Foreskin fibroblast (primary cell): ENCODE measurements at places on chromosomes 7 and 10.

DNA sequence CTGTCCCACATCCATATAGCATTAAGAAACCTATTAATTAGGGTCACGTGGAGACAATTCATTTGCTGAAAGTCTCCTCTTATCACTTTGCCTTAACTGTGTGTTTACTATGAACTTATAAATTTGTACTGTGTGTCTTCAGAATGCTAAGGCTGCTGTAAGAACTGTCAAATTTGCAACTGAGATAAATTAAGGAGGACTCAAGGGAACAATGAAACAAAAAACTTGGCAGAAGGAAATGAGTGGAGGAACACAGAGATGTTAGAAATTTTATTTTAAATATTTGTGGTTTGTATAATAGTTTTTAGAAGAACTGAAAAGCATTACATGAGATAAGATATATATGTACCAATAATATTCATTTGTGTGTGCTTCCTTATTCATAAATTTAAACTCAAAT lies 1005.3 kb upstream of the SORCS1 start:
- DNase-seq, result no peak

DNA sequence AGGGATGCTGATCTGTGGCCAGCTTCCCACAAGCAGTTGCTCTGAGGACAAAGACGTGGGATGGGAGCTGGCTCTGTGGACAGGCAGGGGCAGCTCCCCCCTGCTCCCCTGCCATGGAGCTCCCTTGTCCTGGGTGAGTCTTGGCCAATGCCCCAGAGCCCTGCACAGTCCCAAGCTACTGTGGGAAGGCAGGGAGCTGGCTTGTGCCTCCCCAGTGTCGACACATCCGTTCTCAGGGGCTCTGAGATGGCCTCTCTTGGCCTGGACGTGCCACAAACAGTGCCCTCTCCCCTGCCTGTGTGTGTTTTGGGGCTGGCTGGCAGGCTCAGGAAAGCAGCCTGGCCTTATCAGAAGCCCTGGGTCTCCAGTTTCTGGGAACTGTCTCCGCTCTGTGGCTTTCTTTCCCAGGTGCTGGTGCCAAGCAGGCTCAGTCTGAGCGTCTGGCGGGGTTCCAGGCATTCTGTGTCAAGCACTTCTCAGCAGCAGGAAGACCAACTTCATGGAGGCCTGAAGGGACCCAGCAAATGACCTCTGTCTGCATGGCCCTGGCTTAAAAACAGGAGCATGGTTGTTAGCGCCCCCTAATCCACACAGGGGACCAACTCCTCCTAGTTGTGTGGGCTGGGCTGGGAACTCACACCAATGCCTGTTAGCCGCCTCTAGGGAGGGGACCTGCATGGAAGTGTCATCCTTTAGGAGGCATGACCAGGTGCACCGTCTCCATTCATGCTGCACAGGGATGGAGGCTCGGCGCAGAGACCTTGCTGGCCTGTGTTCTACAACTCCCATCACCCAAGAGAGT lies 375.2 kb downstream of the RPS24 start:
- no peak for DNase-seq

- DNase-seq, result no peak
Observed at GRCh38 chr10:15630353-15630752, 89.4 kb downstream of the ITGA8 start.

DNA sequence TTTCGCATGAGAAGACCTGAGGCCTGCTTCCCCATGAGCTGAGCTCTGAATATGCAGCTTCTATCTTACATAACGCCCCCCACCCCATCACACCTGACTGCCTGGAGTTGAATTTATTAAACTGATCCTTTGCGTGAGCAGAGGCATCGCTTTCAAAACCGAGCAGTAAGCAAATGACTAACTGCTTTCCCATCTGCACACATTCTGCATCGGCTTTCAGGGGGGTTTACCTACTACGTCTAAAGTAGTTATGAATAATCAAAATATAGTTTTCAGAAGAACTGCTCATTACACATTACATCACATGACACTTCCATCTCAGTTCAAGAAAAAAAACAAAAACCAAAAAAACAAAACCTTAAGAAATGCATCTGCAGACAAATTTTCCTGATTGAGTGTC lies 54.7 kb upstream of the EGR2 start:
- DNase-seq, result no peak

GRCh38 chr7:116210345-116211005 lies at the start of gene TES:
TES (plus strand) TSS chr7:116210539; CDS start chr7:116210708, 169 bp downstream.
- DNase-seq, result no peak

GRCh38 chr10:86848747-86849146 lies 92.3 kb downstream of the BMPR1A start:
- no peak for DNase-seq

DNA sequence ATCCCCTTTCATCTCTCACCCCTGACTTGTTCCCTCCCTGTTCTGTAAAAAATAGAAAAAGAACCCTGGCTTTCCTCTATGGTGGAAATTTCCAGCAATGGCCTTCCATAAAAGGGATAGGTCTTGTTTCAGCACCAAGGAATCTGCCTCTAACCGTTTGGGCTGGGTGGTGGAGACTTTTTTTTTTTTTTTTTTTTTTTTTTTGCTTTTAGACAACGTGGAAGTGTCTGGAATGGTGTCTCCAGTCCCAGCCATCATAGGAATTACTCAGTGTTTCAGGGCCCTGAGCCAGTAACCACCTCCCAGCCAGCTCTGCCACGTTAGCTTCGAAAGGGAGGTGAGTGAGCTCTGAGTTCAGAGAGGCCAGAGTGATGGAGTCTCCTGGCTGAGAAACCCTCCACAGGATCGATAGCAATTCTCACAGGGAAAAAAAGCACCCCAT lies 97.3 kb upstream of the COL1A2 start:
- DNase-seq, result peak; percentile 97

DNA sequence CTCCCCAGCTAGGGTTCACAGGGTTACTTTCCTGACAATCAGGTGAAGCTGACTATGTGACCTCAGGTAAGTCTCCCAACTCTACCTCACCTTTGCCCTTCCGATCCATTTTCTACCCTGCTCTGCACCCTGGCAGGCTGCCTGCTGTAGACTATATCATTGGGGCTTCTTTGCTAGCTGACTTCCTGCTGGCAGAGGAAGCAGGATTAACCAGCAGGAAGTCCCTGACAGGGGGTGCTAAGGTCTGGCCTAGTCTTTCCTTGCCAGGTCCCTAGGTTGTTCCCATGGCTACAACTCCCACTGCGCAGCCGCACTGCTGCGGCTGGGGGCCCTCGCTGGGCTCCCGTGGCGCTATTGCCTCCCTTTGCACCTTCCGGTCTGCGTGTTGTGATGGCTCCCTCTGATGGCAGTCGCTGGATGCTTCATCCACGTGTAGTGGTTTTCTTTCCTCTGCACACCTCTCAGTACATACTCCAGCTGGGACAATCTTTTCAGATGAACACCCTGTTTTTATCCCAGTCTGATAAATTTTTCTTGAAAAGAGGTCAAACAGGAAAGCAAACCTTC lies 365.9 kb downstream of the REEP3 start:
- DNase-seq, result no peak

DNA sequence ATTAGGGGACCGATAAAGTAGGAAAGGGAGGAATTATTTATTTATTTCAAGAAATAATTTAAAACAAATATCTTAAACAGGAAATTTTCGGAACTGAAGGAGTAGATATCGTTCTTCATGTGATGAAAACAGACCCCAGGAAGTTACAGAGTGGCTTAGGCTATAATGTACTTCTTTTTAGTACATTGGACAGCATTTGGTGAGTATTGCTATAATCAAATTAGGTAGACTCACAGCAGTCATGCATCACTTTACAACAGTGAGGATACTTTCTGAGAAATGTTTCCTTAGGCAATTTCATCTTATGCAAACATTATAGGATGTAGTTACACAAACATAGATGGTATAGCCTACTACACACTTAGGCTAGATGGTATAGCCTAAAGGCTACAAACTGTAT lies 33.0 kb downstream of the FAM237B start:
- no peak for DNase-seq

GRCh38 chr10:71368643-71369042 lies 28.1 kb upstream of the CDH23 start:
- DNase-seq, result no peak

- no peak for DNase-seq
Observed at GRCh38 chr10:105681051-105681450, 1040.0 kb downstream of the SORCS3 start.

DNA sequence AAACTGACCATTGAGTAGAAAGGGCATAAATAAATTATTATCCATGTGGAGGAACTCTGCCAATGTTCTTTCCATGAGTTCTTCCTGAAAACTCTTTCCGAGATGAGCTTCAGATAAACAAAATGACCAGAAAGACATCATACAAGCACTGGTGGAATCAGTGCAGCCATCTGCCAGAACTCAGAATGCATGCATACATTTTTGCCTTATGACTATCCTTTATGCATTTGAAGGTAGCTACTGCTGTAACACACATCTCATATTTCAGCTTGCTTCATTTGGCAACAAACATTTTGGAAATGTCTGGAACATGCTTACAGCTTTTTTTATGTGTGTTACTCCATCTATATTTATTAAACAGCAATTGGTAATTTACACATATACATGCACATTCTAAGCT lies 448.9 kb downstream of the PLXDC2 start:
- no peak for DNase-seq

- no peak for DNase-seq
Observed at GRCh38 chr7:80240265-80241025, 105.8 kb downstream of the GNAI1 start.

- peak; percentile 99 for DNase-seq
Observed at GRCh38 chr7:1536743-1537534, 6.4 kb downstream of the MAFK start.

GRCh38 chr7:68720697-68721096 lies 877.6 kb upstream of the AUTS2 start:
- DNase-seq, result no peak

DNA sequence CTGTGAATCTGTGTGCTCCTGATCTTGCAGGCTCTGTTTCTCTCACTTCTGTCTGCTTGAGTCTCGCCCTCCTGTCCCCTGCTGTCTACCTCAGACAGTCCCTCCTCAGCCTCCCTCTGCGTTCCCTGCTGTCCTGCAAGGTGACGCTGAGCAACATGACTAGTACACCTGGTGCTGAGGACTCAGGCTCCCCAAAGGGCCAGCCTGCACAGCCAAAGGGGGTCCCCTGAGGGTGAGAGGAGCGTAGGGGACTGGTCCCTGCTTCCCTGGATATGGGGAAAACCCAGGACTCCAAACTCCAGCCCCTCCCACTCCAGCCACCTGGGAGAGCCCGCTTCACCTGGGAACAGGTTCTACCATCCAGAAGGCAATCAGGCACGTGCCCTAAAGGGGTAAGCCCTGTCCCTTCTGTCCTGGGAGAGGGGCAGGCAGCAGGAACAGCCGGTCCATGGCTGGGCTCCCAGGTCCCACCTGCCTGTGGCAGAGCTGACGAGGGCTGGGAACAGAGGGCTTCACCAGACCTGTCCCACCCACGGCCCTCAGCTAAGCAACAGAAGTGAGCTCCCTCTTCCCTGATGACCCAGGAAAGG lies 156.5 kb downstream of the UBE2H start:
- DNase-seq, result no peak

DNA sequence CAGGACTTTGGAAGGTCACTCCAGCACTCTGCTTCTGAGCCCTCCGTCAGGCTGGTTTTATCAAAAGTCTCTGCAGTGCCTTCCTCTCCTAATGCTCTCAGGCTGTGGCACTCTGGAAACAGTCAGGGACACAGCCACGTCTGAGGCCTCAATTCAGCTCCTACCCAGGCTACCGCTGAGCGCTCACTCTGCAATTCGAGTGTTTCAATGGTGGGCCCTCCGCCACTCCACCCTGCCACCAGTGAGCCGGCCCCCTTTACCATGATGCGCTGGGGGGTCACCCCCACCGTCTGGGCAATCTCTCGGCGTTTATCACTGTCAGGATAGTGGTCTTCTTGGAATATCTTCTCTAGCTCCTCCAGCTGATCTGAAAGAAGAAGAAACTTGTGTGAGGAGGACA lies 3.5 kb downstream of the NOBOX start:
- DNase-seq, result no peak

GRCh38 chr10:127802531-127803095 lies 65.6 kb downstream of the FOXI2 start:
- DNase-seq, result no peak

DNA sequence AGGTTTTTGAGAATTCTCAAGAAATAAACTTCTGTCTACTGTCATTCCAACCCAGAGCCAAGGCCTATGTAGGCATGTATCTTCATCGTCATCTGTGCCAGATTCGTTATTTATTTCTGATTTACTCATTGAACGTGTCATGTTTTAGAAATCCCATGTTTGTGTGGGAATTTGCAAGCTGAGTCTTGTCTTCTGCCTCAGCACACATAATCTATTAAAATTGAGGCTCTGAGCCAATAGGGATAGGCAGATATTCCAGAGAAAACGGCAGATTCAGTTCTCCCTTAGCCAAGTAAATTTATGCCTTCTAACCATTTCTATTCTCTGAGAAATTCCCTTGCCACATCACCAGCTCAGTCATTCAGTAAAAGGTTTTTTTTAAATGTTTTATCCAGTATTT lies 444.6 kb downstream of the REEP3 start:
- no peak for DNase-seq

DNA sequence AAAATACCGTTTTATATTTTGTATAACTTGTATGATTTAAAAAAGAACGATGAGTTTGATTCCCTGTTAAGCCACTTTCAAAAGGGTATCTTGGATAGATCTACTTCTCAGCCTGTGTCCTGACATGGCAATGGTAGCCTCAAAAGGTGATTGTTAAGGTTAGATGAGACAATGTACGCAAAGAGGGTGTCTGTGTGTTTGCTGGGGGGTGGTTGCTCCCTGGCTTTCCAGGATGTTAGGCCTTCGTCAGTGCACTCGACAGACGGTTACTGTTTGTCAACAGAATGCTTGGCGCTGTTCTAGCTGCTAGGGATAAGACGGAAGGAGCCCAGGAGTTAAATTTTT lies 90.3 kb downstream of the NEURL1 start:
- DNase-seq, result no peak

DNA sequence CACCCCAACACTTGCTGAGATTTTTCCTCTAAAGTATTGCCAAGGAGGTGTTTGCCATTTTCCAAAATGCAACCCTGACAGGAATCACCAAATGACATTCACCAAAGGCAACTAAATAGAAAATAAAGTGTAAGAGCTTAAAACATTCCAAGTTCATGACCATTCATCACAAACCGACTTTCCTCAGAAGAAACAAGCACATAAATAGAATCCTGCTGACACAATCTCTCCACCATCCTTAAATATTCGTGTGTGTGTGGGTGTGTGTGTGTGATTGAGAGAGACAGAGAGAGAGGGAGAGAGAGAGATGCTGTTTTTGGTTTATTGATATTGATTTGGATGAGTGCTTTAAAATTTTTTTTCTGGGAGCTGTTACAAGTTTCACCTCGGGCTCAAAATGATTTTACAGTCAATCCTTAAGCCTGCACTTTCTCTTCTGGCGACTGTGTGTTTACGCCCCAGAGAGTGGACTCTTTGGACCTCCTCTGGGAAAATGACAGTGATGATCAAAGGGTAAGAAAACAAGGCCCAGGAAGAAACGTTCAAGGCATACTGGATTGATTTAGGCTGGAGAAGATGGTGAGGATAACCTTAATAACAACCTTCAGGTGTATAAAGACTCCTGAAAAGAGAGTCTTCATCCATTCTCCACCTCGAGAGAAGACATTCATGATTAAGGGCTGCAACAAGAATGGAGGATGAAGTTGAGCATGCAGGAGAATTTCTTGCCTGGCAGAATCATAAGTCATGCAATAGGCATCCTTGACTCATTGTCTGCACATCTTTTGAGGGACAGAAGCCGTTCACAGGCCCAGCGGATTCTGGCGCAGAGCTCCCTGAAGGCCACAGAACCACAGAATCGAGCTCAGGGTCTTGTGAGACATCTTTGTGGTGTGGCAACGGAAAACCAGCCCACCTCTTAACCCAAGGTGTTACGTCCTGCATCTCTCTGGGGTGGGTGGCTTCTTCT lies 104.4 kb upstream of the FGFR2 start:
- peak; percentile 2 for DNase-seq
